ENCODE measurements at places on chromosomes 7 and 10.
A peak's percentile ranks its signal among the peaks of the same experiment; 100 is the strongest.

- DNase-seq, result no peak
Measured at GRCh38 chr10:105774881-105775280, 1133.8 kb downstream of the SORCS3 start.

- DNase-seq, result no peak
Measured at GRCh38 chr10:3904419-3904960, 119.5 kb upstream of the KLF6 start.

DNA sequence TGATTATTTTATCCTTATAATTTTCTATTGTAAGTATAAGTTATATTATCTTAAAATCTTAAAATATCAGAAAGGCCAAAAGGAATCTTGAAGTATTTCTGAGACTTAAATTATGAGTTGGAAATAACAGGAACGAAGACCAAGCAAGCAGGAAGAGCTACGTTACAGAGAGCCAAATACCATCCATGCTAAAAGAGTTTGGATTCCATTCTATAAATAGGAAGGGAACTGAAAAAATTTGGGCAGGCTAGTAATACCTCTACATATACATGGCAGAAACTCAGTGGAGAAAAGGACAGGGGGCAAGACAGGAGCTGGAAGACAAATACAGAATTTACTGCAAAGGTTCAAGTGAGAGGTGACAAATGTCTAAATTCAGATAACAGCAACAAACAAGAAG lies 16.7 kb downstream of the ITGB1 start:
- no peak for DNase-seq

- peak; percentile 76 for DNase-seq
Measured at GRCh38 chr10:7408291-7409044, 2.4 kb downstream of the SFMBT2 start.

DNA sequence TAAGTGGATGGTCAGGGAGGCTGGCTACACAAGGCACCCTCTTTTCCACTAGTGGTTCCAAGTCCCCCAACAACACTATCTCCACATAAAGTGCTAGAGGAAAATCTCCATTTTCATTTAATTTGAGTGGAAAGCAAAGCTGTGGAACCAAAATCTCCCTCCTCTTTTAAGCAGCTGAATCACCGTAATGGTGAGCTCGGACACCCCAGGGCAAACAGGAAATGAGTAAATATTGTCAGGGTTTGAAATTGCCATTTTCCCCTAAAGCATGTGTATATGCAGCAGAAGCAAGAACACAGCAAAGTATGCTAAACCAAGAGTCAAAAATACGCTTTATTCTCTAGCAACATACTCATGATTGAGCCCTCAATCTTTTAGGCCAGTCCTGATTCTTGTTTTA lies 143.7 kb downstream of the GPAM start:
- DNase-seq, result no peak

DNA sequence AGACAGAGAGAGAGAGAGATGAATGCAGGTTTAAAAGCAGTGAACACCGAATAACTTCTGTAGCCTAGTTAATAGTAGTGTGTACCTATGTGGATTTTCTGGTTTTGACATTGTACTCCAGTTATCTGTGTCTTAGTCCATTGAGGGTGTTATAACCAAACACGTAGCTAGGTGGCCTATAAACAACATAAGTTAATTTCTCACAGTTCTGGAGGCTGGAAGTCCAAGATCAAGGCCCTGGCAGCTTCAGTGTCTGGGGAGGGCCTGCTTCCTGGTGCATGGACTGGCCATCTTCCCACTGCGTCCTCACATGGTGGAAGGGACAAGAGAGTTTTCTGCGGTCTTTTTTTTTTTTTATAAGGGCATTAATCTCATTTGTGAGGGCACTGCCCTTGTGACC lies 23.5 kb downstream of the AOC1 start:
- peak; percentile 52 for DNase-seq

GRCh38 chr7:10116511-10116910 lies 857.2 kb upstream of the PHF14 start:
- DNase-seq, result no peak

GRCh38 chr10:131635564-131636015 lies 265.2 kb upstream of the PPP2R2D start:
- DNase-seq, result no peak

- no peak for DNase-seq
Measured at GRCh38 chr10:106863549-106863948, 301.0 kb downstream of the SORCS1 start.

- no peak for DNase-seq
Measured at GRCh38 chr10:84718877-84719616, 390.7 kb downstream of the CCSER2 start.

DNA sequence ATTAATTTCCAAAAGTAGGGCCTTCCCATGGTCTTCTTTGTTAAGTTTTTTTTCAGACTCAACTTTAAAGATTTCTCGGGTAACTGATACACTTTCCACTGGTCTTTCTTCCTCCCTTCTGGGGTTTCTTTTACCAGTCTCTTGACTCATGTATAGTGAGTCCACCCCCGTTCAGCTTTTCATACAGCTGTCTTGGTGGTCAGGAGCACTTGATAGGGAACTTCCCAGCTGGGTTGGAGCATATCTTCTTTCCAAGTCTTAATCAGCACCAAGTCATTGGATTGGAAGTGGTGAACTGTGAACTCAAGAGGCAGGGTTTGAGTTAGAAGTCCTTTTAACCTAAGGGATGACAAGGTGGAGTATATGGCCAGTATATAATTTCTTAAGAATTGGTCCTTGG lies 29.2 kb upstream of the ELOVL3 start:
- DNase-seq, result no peak

- DNase-seq, result no peak
Measured at GRCh38 chr10:116765648-116766081, 23.3 kb upstream of the HSPA12A start.

- peak; percentile 12 for DNase-seq
Measured at GRCh38 chr10:99329304-99329553, at the start of gene CNNM1. Gene CNNM1 (plus strand): TSS chr10:99329356. CDS start chr10:99329388, 32 bp downstream.

GRCh38 chr10:61951144-61951483 lies 49.6 kb downstream of the ARID5B start:
- DNase-seq, result no peak

GRCh38 chr7:114364151-114364550 lies 50.5 kb upstream of the FOXP2 start:
- DNase-seq, result no peak

- DNase-seq, result no peak
Measured at GRCh38 chr7:41837916-41838315, 135.0 kb upstream of the INHBA start.

DNA sequence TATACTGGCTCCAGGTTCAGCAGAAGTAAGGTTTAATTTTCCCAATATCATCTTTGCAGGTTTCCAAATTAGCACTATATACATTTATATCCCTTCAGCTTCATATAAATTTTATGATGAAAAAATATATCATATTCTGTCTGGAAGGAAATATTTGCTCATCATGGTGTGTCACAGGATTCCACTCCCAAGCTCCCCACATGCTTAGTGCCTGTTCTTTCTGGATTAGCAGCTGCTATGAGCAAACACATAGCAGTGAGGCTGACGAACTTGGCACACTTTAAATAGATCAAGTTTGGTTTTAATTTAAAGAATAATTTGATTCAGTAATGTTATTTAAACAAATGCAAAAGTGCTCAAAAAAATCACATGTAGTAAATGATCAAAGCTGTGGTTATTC lies 251.9 kb downstream of the AGMO start:
- no peak for DNase-seq

- DNase-seq, result peak; percentile 95
Measured at GRCh38 chr10:97736403-97736901, 476 bp upstream of the ZFYVE27 start.

DNA sequence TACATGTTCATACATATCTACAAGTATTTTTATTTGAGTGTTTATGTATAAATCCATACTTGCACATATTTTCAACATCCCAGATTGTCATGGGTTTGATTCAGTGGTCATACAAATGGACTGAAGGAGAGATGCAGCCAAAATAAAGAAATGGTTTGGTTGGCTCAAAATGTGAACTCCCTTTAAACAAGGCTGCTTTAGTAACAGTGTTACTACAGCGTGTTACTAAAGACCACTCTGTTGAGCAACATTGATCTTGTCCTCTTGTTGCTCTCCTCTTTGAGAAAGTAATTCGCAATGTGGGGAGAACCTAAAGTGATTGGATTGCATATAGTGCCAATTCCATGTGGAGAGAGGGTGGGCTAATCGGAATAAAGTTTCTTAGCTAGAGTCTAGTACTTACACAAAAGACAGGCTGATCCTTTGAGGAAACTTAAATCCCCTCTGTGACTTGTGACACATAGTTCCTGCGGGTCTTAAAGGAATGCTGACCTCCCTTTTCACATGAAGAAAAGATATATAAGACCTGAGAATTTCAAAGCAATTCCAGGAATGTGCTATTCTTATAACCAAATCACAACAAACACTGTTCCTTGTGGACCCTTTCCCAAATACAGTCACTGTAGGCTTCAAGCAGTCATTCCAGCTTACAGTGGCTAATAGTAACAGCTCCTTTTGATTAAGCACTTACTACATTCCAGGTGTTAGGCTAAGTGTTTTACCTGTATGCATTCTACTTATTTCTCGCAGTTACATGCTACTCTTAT lies 144.3 kb downstream of the FZD1 start:
- DNase-seq, result no peak

DNA sequence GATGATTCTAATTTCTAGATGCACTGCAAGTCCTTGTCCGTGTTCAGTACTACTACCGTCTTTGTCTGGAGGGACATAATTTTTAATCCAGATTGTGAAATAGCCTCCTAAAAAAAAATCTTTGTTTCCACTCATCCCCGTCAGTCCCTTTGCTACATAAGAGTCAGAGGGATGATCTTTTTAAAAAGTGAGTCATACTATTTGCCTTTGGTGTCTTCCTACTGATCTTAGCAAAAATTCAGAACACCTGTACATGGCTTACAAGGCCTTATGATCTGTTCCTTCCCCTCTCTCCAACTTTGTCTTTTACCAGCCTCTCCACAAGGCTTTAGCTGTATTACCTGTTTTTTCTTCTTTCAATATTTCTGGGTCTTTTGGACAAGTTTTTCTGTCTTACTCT lies 173.5 kb downstream of the MLLT10 start:
- no peak for DNase-seq

DNA sequence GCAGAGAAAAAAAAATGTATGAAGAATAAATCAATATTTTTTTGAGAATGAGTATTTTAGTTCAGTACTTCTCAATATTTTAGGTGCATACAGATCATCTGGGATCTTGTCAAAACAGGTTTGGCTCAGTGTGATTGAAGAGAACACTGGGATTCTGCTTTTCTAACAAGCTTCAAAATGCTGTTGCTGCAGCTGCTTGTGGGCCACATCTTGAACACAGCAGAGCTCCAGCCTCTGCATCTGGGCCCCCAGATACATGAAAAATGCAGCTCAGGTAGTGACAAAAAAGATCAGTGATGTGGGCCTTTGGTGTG lies 1177.1 kb upstream of the C7orf33 start:
- DNase-seq, result no peak

DNA sequence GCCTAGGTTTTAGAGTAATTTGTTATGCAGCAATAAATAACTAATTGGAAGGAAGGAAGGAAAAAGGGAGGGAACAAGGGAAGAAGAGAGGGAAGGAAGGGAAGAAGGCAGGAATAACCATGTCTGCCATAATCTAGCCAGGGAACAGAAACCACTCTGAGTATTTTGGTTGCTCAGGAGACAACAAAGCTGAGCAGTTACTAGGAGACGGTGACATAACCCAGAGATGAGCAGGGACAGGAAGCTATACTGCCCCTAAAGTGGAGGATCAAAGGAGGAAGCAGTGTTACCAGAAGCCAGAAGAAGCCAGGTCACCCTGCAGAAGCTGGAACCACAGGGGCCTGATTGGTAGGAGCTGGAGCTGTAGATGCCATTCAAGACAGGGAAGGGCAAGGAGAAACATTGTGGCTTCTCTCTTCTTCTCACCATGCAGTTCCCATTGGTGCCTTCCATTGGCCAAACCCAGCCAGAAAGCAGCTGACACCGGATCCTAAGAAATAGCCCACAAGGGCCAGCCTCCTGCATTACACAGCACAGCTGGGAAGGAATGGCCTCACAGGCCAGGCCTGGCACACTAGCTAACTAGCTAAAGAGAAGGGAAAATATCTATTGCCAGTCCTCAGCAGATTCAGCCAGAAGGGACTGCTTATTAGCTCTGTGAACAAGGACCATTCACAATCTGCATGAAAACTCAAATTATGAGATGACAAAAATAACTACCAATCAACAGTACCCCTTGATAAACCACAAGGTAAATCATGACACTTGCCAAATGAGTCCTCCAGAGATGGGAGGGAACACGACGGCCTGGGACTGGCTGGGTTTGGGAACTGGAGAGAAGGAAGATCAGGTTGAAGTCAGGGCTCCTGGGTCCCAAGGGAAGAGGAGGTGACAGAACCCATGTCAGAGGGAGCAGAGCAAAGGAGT lies 184.5 kb upstream of the NFE2L3 start:
- DNase-seq, result peak; percentile 38

DNA sequence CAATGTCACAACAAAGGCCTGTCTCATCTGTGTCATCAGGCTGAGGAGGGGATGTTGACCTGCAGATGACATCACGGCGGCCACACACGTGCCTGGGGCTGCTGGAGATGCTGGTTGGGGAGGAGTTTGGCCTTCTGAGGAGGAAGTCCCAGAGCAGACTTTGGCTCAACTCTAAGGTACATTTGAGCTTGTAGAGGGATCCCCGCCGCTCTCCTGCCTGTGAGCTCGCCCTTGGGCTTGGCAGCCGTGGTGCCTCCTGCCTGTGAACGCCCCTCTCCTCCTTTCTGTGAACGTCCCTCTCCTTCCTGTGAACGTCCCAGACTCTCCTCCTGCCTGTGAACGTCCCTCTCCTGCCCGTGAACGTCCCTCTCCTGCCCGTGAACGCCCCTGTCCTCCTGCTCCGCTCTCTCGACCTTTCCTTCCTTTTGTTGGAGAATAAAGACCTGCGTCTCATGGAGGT lies 176.4 kb downstream of the DNAJB6 start:
- DNase-seq, result no peak

GRCh38 chr10:101330631-101331225 lies 23.2 kb upstream of the BTRC start:
- DNase-seq, result no peak

DNA sequence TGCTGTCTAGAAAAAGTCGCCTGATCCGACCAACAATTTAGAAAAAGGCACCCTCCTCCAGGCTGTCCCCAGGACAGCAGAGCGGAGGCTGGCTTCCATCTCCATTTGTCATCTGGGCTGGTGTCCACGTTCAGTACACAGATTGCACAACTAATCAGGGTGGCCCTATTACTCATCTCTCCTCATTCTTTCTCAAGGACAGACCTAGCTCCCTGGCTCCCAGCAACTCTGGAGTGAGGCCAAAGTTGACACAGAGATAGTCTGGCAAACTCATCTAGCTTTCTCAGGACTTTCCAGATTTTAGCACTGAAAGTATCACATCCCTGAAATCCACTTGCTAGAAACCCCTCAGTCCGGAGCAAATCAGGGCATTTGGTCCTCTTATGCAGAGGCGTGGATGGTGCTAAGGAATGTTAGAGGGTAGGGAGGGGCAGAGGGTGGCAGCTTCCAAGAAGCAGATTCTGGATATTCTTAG lies 75.1 kb downstream of the DNAH11 start:
- DNase-seq, result no peak

- DNase-seq, result peak; percentile 98
Measured at GRCh38 chr10:72048450-72049124, 39.8 kb downstream of the SPOCK2 start.

- DNase-seq, result no peak
Measured at GRCh38 chr7:135712796-135713195, 15.2 kb downstream of the SLC13A4 start.

All from Kasumi-1 (cell line).